ENCODE measurements at places on chromosomes 4 and X.

GRCh38 chr4:127469542-127469941, 163.2 kb upstream of the INTU start:
- DNase-seq: no peak

- DNase-seq: no peak
These were observed 81.4 kb downstream of the HTRA3 start for GRCh38 chr4:8350841-8351461.

DNA sequence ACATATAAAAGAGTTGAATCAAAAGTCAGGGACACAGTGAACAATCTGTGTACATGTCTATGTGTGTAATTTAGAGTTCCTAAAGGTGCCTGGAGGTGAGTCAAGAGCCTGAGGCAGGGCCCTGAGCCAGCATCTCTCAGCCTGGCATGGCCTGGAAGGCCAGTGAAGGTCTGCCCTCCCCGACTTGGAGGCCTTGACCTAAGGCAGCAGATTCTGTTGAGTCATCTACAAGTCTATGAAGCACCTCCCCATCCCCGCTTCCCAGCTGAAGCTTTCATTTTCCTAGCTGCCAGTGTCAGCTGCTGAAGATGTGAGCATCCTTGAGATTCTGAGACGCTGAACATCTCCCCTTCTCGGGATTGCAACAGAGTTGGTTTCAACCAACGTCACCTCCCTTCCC, 583.9 kb downstream of the BCOR start:
- DNase-seq: no peak

DNA sequence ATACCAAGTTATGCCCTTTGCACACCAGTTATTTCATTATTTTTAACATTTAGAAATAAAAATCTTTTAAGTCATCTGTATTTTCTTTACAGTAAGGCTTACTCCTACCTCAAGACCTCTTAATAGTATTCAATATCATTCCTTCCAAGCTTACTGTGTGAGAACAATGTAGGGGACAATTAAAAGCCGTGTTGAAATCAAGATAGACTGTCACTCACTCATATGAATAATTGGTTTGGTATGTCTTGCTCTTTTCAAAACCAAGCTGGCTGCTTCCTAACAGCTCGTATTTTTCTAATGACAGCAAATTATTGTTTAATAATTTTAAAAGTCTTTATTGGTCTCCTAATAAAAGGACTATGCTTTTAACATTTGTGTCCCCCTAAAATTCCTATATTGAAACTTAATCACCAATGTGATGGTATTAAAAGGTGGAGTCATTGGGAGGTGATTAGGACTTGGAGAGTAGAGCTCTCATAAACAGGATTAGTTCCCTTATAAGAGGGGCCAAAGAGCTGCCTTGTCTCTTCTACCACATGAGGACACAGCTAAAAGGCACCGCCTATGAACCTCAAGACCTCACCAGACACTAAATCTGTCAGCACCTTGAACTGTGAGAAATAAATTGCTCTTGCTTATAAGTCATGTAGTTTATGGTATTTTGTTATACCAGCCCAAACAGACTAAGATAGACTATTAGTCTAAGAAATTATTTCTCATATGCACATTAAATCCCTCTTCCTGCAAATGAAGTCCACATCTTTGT, 4.1 kb downstream of the ABCB7 start:
- no peak for DNase-seq

- DNase-seq: no peak
These were observed 49.1 kb downstream of the APOOL start for GRCh38 chrX:85052636-85053343.
